Muscle of arm (tissue), 14 donors: ENCODE measurements at places on chromosomes 16 and 17.

DNA sequence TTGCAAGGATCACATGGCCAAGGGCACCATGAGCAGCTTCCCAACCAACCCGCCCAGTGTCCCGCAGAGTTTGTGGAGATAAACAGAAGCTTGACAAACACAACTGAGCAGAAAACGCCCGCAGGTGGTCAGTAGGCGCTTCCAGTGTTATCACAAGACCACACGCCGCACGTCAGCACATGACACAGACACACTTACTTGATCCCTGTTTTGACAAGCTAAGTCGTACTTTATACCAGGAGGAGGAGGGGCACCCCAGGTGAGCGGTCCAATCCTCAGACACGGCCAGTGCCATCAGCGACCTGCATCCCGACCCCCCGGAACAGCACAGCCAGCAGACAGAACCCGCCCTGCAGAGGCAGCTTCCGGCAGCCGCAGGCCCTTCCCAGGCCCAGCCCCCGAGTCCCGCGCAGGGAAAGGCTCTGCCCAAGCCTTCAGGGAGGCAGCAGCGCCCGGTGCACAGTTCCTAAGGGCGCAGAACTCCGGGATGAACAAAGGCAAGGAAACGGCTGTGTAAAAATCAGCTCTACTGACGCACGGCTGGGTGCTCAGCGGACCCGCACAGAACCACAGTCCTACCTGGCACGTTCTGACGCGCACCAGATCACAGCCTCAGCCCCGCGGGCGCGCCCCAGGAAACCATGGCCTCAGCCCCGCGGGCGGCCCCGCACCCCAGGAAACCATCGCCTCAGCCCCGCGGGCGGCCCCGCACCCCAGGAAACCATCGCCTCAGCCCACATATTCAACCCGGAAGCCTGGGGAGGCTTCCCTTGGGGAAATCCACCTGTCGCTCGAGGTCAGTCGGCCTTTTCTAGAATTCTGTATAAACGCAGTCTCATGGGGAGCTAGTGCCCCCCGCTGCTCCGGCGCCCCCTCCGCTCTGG is 27.8 kb downstream of the AXIN1 start:
- no peak for DNase-seq

GRCh38 chr17:5667871-5668270 is 83.6 kb upstream of the NLRP1 start:
- no peak for DNase-seq

GRCh38 chr17:66507103-66507923 is 204.9 kb downstream of the PRKCA start:
- no peak for DNase-seq

DNA sequence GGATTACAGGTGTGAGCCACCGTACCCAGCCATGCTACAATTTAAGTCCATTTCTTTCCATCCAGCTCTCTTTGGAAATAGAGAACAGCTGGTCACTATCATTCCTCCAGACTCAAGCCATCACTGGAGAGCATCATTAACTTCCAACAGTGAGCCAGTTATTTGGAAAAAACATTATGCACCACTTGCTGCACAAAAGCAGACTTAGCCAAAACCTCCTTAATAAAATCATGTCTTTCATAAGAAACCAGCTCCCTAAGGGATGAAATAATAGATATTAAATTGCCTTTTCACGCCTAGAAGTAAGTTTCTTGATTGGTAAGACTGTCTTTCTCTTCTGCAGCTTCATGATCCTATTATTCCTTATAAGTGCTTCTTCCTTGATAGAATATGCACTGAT is 17.9 kb downstream of the SLC39A11 start:
- no peak for DNase-seq

DNA sequence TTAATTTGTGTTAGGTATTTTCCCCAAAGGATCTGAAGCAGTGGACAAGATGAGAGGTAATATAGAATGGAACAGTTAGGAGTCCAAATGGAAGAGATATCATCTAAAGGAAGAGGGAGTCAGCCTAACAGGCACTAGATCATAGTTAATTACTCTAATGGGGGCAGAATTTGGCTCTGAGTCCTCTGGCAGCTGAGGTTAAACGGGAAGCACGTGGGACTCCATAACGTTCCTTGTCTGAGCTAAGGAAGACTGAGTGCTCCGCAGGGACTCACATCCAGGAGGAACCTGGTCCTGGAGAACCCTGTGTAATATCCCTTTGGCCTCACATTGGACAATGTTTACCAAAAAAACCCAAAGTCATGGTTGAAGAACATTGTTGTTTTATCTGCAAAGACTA is 46.6 kb upstream of the TEX2 start:
- DNase-seq: no peak

DNA sequence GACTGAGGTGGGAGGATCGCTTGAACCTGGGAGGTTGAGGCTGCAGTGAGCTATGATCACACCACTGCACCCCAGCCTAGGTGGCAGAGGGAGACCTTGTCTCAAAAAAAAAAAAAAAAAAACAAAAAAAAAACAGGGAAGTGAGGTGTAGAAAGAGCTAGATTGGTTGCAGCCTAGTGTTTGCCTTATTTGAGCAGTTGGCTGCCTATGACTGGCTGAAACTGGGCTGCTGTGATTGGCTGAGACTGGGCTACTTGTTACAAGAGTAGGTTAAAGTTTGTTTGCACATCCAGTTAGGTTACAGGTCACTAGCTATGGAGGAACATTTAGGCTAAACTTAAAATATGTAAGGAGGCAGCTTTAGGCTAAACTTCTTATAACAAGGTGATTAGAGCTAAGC is 5.7 kb downstream of the DHRS7B start:
- no peak for DNase-seq

GRCh38 chr17:64401941-64402340 is 11.3 kb upstream of the PECAM1 start:
- no peak for DNase-seq

- DNase-seq: no peak
Measured at GRCh38 chr17:22242472-22242871, 550.1 kb downstream of the KCNJ18 start.

- no peak for DNase-seq
Measured at GRCh38 chr17:9529033-9529700, 46.5 kb downstream of the STX8 start.

DNA sequence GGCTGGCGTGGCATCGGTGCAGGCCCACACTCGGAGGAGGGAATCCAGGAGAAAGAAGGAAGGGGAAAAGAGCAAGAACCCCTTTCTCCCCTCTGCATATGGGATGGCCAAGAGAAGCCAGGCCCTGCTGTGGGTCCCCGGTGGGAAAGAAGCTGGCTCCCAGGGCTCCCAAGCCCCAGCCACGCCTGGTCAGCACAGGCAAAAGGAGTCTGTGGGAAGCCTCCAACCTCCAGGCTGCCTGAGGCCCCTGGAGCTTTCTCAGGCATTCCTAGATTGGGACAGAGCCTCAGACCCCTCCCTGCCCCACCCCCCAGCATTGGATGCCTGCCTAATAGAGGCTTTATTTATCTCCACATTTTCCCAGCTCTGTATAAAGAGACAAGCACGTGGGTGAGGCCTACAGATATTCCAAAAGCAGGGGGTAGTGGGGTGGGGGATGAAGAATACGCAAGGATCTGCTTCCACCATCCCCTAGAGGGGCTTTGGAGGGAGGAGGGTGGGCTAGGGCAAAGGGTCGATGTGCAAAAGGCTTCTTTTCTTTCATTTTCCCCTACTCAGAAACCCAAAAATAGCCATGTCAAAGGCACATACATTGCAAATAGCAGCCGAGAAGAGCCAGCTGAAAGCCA is 56.4 kb downstream of the MPRIP start:
- DNase-seq: peak; percentile 80

- DNase-seq: peak; percentile 58
Measured at GRCh38 chr17:29577385-29578211, 9.1 kb downstream of the TP53I13 start.

DNA sequence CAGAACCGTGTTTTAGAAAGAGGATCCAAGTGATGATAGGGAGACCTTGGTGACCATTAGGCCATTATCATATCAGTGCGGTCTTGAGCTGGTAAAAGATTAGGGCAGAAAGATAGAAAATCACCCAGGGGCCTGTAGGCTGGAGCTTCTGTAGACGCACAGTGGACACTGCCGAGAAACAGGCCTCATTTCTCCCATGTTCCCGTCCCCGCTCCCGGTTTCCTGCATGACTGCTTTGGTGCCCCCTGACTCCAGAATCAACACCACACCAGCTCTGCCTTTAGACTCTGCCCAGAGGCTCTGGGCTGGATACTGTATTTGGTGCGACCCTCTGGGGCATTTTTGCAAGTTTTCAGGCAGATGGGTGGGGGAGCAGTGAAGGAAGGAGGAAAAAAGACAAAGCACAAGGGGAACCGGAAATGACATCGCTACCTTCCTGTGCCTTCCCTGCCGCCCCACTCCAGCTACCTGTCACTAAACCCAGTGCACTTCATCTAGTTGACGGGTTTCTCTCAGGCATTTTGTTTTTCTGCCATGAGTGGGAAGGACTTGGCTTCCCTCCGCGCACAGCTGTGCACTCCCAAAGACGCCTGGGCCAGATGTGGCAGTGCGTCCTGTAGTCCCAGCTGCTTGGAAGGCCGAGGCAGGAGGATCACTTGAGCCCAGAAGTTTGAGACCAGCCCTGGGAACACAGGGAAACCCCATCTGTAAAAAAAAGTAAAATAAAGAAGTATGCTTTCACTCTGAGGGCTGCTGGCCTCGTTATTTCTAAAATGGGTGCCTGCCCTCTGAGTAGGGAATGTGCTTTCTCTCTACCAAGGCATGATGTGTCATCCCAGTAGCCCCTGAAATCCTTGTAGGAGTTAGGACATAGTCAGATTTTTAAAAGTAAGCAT is 214.1 kb downstream of the RPTOR start:
- peak; percentile 45 for DNase-seq

GRCh38 chr16:1311738-1312466 is 2.5 kb downstream of the UBE2I start:
- DNase-seq: no peak
